ENCODE measurements at places on chromosomes 1 and 21.
A peak's percentile ranks its signal among the peaks of the same experiment; 100 is the strongest.

DNA sequence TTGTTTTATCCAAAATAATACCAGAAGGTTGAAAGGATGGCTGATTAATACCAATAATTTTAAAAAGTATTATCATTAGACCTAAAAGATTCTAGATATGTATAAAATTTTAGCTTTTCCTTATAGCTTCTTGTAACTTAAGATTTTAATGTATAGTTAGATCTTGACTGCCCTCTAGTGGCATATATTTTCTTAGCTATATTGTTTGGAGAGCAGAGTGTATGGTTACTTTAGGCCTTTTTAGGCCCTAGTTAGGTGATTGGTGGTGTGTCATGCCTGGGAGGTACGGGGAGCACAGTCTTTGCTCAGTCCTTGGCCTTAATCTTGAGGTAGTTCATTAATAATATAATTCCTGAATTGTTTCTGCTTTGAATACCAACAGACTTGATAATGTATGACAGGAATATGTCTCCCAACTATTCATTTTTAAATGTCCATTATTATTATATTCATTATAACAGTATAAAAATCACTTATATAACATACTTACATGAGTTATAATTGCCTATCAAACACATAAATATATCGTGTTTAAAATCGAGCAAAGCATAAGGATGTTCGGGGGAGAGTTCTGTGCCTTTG lies 328.4 kb downstream of the ZP4 start:
- H3K27ac ChIP-seq: no peak overlapping the region
- no peaks in the 10 kb centered on the region for H3K36me3 ChIP-seq
- H3K4me1 ChIP-seq: no peaks in the 10 kb centered on the region
- no peak overlapping the region for H3K4me3 ChIP-seq

GRCh38 chr1:56189946-56190805 lies 389.2 kb downstream of the PLPP3 start:
- H3K27me3 ChIP-seq: no peaks in the 10 kb centered on the region
- H3K4me1 ChIP-seq: no peaks in the 10 kb centered on the region

DNA sequence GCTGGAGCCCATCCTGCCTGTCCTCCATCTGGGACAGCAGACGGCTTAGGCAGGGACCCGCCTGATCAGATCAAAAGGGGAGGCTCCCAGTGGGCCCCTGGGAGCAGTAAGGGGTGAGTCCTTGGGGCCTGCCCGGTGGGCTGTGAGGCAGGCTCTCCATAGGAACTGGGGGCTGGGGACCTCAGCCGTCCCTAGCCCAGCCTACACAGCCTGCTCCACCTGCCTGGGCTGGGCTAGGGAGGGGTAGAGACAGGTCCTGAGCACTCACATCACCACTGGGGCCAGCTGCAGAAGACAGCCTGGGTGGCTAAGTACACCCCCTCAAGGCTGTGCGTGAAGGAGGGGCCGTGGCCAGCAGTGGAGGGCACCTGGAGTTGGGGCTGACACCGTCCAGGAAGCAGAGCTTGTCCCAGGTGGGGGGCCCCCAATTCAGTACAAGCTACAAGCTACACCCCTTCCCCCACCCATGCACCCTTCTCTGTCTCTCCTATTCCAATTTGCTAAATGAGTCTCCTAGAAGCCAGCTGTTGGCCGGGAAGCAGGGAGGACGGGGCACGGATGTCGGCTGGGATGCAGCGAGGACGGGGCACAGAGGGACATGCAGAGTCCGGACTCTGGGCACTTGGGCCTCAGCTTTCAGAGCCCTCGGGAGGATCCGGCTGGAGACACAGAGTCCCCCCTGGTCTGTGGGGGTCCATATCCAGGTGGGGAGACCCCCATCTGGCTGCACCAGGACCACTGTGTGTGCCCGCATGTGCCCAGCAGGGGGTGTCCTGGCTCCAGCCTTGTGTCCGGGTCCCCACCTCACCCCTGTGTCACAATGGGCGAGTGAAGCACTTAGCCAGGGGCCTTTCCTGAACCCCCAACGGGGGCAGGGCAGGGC lies 1.7 kb downstream of the ISG15 start:
- H3K27ac ChIP-seq: peak overlapping the region; percentile 70
- peak overlapping the region; percentile 86 for H3K4me3 ChIP-seq
- H3K27me3 ChIP-seq: no peaks in the 10 kb centered on the region
- H3K4me1 ChIP-seq: peaks cover 21% of the 10 kb centered on the region
- no peaks in the 10 kb centered on the region for H3K36me3 ChIP-seq
- DNase-seq: no peak

- H3K4me3 ChIP-seq: no peak overlapping the region
- no peak overlapping the region for H3K27ac ChIP-seq
- no peak for DNase-seq
- H3K4me1 ChIP-seq: peaks cover 16% of the 10 kb centered on the region
- no peaks in the 10 kb centered on the region for H3K27me3 ChIP-seq
Measured at GRCh38 chr1:206872139-206872538, 6.7 kb downstream of the IL20 start.

- no peaks in the 10 kb centered on the region for H3K4me1 ChIP-seq
- no peaks in the 10 kb centered on the region for H3K27me3 ChIP-seq
- no peaks in the 10 kb centered on the region for H3K36me3 ChIP-seq
- no peak for DNase-seq
- no peak overlapping the region for H3K27ac ChIP-seq
Measured at GRCh38 chr1:48202030-48202752, 20.3 kb upstream of the SLC5A9 start.

GRCh38 chr1:59453297-59453968 lies 156.5 kb downstream of the FGGY start:
- H3K4me3 ChIP-seq: no peak overlapping the region
- H3K4me1 ChIP-seq: no peaks in the 10 kb centered on the region
- H3K36me3 ChIP-seq: no peaks in the 10 kb centered on the region
- no peak overlapping the region for H3K27ac ChIP-seq

- H3K36me3 ChIP-seq: no peaks in the 10 kb centered on the region
- peak overlapping the region; percentile 87 for H3K4me3 ChIP-seq
- H3K27ac ChIP-seq: peak overlapping the region; percentile 95
- peaks cover 25% of the 10 kb centered on the region for H3K4me1 ChIP-seq
Measured at GRCh38 chr1:84506729-84507453, 510 bp upstream of the GNG5 start.

DNA sequence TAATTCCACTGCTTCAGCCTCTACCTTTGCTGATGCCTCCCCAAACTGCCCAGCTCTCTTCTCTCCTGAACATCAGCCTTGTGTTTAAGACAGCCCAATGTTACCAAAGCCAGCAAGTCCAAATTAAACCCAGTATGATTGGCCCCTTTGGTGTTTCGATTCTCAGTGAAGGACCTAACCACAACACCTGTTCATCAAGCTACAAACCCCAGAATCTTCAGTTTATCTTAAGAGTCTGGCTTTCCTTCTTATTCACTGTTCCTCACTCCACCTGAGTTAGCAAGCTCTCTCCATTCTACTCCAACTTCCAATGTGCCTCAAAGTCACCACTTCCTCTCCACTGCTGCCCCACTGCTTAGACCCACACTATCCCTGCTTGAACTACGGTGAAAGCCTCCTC lies 25.5 kb upstream of the ITPKB start:
- no peak overlapping the region for H3K27ac ChIP-seq
- no peaks in the 10 kb centered on the region for H3K4me1 ChIP-seq
- H3K27me3 ChIP-seq: no peaks in the 10 kb centered on the region
- no peak for DNase-seq

DNA sequence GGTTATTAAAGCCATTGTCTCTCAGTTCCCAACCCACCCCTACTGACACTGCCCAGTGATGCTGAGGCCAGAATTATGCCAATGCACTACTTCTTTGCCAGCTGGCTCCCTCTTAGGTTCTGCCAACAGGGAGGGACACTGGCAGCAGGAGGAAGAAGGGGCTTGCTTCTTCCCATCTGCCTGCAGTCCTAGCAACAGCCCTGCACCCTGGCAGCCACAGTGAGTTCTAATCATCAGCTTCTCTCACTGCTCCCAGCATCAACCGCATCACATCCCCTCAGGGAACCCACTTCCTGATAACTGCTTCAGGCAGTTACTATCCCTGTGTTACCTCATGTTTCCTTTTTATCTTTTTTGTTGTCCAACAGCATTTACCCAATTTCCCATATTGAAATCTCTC lies 86.2 kb downstream of the UBR4 start:
- H3K36me3 ChIP-seq: peaks cover 100% of the 10 kb centered on the region
- no peak overlapping the region for H3K27ac ChIP-seq
- H3K4me3 ChIP-seq: no peak overlapping the region
- no peaks in the 10 kb centered on the region for H3K4me1 ChIP-seq
- DNase-seq: no peak

- H3K4me3 ChIP-seq: no peak overlapping the region
- peaks cover 21% of the 10 kb centered on the region for H3K36me3 ChIP-seq
- DNase-seq: no peak
- no peak overlapping the region for H3K27ac ChIP-seq
Measured at GRCh38 chr1:235107368-235108184, 21.1 kb downstream of the TOMM20 start.

DNA sequence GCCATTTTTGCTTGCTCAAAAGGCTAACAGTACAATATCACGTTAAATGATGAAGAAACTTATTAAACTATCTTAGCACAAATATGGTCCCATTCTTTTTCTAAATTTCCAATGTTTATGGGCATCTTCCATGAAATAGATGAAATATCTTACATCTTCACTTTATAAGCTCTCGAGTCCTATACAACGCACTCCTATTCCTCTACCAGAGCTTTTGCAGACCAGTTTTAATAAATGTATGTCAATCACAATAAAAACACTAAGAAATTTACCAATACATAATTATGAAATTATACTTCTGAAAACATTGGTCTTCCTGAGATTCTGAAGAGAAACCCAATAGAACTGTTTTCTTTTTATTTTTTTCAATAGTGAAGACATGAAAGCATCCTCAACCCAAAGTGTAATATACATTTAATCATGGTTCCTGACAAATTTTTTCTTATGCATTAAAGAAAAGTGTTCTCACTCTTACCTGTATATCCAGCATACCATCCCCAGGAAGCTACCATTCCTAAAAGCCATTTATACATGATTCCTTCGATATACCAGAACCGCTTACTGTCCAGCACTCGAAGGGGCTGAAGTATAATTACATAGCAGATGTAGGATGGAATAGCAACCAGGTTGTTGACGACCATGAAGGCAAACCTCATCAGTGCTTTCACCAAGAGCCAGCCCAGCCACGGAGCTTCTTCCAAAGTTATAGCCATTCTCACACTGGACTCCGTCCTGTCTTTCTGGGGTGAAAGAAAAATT lies 1.8 kb downstream of the LPGAT1 start:
- no peak overlapping the region for H3K27ac ChIP-seq
- DNase-seq: no peak
- H3K4me3 ChIP-seq: peak overlapping the region; percentile 96
- peaks cover 19% of the 10 kb centered on the region for H3K4me1 ChIP-seq
- no peaks in the 10 kb centered on the region for H3K36me3 ChIP-seq

DNA sequence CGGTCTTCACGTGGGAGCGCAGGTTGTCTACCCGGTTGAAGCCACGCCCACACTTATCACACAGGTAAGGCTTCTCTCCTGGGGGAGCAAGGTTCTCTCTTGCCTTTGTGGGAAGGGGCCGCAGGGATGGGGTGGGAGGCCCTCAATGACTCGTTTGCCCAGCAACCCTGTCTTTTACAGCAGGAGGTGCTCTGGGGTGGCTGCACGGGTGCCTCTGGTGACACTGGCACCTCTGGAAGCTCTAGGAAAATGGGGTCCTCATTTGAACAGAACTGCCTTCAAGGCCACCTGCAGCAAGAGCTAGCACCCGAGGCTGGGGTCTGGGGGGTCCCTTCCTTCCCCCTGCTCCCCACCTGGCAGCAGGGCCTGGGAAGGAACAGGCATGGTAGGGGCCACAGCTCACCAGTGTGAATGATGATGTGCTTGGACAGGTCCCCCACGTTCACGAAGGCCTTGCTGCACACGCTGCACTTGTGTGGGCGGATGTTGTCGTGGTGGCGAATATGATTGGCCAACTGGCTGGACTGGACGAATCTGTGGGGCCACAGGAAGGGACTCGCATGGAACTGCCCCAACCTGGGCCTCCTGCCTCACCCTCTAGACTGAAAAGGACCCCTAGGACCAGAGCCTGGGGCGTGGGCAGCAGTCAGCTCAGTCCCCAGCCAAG lies 33.1 kb downstream of the ZBTB17 start:
- H3K4me1 ChIP-seq: peaks cover 5% of the 10 kb centered on the region
- peaks cover 100% of the 10 kb centered on the region for H3K36me3 ChIP-seq
- H3K27ac ChIP-seq: no peak overlapping the region
- no peak for DNase-seq

DNA sequence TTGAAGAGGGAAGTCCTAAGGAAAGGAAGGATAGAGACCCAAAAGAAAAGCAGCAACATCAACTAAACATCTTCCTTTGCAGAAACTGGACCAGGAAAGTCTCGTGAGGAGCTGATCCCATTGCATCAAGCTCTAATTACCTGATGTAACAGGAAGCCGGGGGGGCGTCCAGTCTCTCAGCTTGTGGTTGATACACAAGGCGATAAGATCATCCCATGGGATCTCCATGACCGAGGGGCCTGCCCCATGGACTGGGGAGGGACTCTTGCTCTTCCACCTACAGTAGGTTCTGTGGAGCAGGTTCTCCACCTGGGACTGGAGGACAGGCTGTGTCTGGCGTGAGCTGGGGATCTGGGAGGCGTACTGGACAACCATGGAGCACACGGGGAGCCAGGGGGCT lies 14.8 kb upstream of the LSS start:
- no peak for DNase-seq
- H3K4me3 ChIP-seq: no peak overlapping the region
- no peak overlapping the region for H3K27ac ChIP-seq
- H3K36me3 ChIP-seq: peaks cover 32% of the 10 kb centered on the region
- no peaks in the 10 kb centered on the region for H3K27me3 ChIP-seq

GRCh38 chr1:169245706-169246105 lies 121.9 kb downstream of the NME7 start:
- H3K4me1 ChIP-seq: peaks cover 6% of the 10 kb centered on the region
- no peak overlapping the region for H3K4me3 ChIP-seq

GRCh38 chr1:38872401-38873026 lies 634 bp downstream of the MYCBP start:
- H3K27me3 ChIP-seq: no peaks in the 10 kb centered on the region
- peak overlapping the region; percentile 87 for H3K27ac ChIP-seq
- DNase-seq: no peak
- H3K36me3 ChIP-seq: no peaks in the 10 kb centered on the region

DNA sequence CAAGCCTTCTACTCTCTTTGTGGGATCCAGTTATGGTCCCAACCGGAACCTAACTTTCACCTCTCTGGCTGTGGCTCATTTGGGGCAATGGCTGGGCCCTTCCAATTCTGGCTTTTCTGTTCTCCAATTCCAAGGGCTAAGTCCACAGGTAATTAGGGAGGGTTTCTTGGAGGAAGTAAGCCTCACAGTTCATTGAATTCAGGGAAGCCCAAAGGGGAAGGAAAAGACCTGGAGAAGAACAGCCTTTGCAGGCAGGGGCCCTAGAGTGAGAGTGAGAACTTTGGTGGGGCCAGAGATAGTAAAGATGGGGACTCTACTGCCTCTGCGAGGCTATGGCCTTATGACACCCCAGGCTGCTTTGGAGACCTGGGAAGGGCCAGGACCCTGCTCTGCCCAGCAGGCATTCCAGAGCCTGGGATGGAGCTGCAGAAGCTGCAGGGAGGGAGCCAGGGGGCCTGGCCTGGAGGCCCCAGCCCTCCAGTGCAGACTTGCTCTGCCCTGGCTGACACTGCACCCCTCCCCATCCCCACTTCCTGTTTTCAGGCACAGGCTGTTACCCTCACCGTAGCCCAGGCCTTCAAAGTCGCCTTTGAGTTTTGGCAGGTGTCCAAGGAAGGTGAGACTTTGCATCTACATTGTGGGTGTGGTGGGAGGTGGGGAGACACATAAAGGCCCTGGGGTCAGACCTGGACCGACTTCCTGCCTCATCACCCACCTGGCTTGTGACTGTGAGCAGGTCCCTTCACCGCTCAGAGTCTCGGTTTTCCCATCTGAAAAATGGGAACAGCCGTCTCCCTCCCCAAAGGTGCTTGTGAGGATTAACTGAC lies 18.9 kb downstream of the LDLRAP1 start:
- peak overlapping the region; percentile 68 for H3K27ac ChIP-seq
- H3K27me3 ChIP-seq: no peaks in the 10 kb centered on the region
- peak; percentile 37 for DNase-seq
- H3K4me1 ChIP-seq: peaks cover 33% of the 10 kb centered on the region

Measured in esophagus squamous epithelium (tissue), 5 donors.